ENCODE measurements at places on chromosomes 2 and 18. TPM values are rescaled to one million over a fixed set of nuclear protein-coding genes. Genes with fewer than 3 reads are reported as not detected.

- H3K36me3 ChIP-seq = peaks cover 6% of the 10 kb centered on the region
- no peak overlapping the region for H3K27ac ChIP-seq
- DNase-seq = no peak
- H3K27me3 ChIP-seq = peaks cover 24% of the 10 kb centered on the region
Observed at GRCh38 chr2:241942416-241943208, 73.1 kb downstream of the RTP5 start.

DNA sequence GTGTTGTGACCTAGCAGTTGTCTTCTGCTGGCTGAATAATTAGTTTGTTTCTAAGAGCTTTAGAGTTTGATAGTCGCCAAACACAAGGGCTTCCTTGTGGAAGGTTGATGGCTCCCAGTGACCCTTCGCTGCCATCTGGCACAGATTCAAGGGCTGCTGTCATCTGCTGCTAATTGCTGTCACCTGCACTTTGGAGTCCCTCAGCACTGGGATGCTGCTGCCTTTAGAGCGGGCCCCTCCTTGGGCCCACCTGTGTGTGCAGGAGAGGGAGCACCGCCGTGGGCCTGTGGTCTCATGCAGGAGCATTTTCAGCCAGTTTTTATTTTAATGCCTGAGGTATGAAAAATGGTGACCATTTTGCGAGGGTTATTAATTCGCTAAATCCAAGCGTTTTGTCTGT is 154.0 kb upstream of the NFATC1 start:
- no peak overlapping the region for H3K4me3 ChIP-seq
- H3K36me3 ChIP-seq = peaks cover 3% of the 10 kb centered on the region
- no peak overlapping the region for H3K27ac ChIP-seq
- peaks cover 48% of the 10 kb centered on the region for H3K4me1 ChIP-seq
- no peak for DNase-seq

DNA sequence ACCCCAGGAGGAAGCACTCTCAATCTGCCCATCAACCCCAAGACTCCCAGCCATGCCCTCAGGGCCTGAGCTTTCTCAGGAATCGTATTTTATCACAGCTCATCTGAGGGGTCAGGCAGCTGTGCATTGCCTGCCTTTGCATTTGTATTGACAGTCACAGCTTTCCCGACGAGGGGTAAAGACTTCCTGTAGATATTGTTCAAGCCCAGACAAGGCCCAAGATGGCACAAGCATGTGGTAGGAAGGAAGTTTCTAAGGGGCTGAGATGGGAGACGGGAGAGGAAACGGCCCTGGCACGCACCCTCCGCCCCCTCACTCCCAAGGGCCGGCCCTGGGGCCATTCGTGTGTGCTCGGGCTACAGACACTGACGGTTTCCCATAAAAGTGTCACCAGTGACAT is 34.2 kb upstream of the PRLH start:
- H3K36me3 ChIP-seq = no peaks in the 10 kb centered on the region
- no peak overlapping the region for H3K4me3 ChIP-seq
- no peak for DNase-seq
- H3K4me1 ChIP-seq = peaks cover 11% of the 10 kb centered on the region

- DNase-seq = no peak
- peaks cover 17% of the 10 kb centered on the region for H3K4me1 ChIP-seq
- H3K4me3 ChIP-seq = peak within 1 kb of the TSS; percentile 97
- peaks cover 2% of the 10 kb centered on the region for H3K36me3 ChIP-seq
Observed at GRCh38 chr18:37565101-37565976, at the start of gene CELF4. TSS of gene CELF4 (minus strand) at chr18:37565798.

The CAPN14 gene
- total RNA-seq = 0.47 TPM

DNA sequence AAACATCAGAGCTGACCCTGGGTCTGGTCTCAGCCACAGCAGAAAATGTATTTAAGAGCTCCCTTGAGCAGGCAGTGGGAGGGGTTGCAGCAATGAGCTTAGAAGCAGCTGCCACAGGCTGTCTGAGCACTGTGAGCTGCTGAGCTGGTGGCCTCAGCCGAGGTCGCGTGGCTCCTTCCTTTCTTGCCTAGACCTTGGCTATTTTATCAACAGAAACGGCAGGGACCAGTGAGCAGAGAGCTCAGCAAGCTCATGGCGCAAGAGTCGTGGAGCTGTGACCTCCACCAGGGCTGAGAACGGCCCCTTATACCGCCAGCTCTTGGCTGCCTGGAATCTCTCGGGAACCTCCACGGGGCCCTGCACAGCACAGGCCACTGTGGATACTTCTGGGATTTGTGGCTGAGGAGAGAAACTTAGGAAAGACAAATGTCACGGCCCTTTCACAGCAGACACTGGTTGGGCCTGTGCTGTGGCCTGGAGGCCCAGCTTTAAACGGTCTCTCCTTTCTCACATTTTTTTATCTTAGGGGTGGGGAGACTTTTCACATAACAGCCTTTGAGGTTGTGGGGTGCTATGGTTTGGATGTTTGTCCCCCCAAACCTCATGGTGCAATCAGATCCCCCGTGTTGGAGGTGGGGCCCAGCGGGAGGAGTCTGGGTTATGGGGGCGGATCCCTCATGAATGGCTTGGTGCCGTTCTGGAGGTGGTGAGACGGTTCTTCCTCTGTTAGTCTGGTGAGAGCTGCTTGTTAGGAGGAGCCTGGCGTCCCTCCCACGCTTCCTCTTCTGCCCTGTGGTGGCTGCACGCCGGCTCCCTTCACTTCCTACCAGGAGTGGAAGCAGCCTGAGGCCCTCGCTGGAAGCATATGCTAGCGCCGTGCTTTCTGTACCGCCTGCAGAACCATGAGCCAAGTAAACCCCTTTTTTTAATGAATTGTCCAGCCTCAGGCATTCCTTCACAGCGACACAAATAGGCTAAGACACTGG is 1.7 kb downstream of the ALLC start:
- H3K4me1 ChIP-seq = peaks cover 38% of the 10 kb centered on the region
- no peak for DNase-seq
- no peaks in the 10 kb centered on the region for H3K27me3 ChIP-seq
- no peaks in the 10 kb centered on the region for H3K36me3 ChIP-seq
- peak overlapping the region; percentile 36 for H3K27ac ChIP-seq

The SCN2A gene
- total RNA-seq = 0.55 TPM

The CYP1B1 gene
- 17.5 TPM for total RNA-seq

- peak overlapping the region; percentile 97 for H3K27ac ChIP-seq
Observed at GRCh38 chr2:70565039-70565731, 11.6 kb upstream of the TGFA start.

The CCBE1 gene
- 0.33 TPM for total RNA-seq

GRCh38 chr18:54880395-54881105 is 52.3 kb downstream of the RAB27B start:
- H3K36me3 ChIP-seq = no peaks in the 10 kb centered on the region
- H3K4me3 ChIP-seq = no peak overlapping the region
- no peaks in the 10 kb centered on the region for H3K27me3 ChIP-seq
- H3K4me1 ChIP-seq = peaks cover 19% of the 10 kb centered on the region
- no peak for DNase-seq
- no peak overlapping the region for H3K27ac ChIP-seq

The THUMPD2 gene
- total RNA-seq = 14.4 TPM

- H3K27ac ChIP-seq = no peak overlapping the region
- no peaks in the 10 kb centered on the region for H3K27me3 ChIP-seq
- DNase-seq = no peak
- H3K36me3 ChIP-seq = no peaks in the 10 kb centered on the region
- no peaks in the 10 kb centered on the region for H3K4me1 ChIP-seq
Observed at GRCh38 chr2:38912619-38913018, 22.9 kb downstream of the ARHGEF33 start.

DNA sequence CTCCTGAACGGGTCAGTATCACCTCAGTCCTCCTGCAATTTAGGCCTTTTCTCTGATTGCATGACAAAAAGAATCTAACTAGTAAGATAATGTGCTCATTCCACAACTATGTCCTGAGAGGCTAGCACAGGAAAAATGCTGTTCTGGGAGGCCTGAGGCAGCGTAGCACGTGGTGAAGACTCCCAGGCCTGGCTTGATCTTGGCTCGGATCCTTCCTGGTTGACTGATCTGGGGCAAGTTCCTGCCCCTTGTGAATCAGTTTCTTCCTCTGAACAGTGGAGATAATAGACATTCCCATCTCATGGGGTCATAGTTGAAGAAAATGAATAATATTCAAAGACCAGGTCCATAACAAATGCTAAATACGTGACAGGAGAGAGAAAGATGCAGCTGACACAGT is 12.3 kb downstream of the FBLN7 start:
- no peak overlapping the region for H3K4me3 ChIP-seq
- peaks cover 55% of the 10 kb centered on the region for H3K4me1 ChIP-seq
- no peaks in the 10 kb centered on the region for H3K27me3 ChIP-seq
- DNase-seq = no peak
- peak overlapping the region; percentile 64 for H3K27ac ChIP-seq

The TANK gene
- 25.7 TPM for total RNA-seq

GRCh38 chr2:71685073-71685848 is 231.9 kb downstream of the DYSF start:
- no peak for DNase-seq
- H3K27me3 ChIP-seq = no peaks in the 10 kb centered on the region
- no peak overlapping the region for H3K4me3 ChIP-seq
- H3K27ac ChIP-seq = no peak overlapping the region
- no peaks in the 10 kb centered on the region for H3K36me3 ChIP-seq
- peaks cover 10% of the 10 kb centered on the region for H3K4me1 ChIP-seq

The POTEC gene
- not detected for total RNA-seq

The STPG4 gene
- 0.26 TPM for total RNA-seq

GRCh38 chr2:16726147-16726546 is 60.5 kb upstream of the CYRIA start:
- H3K4me3 ChIP-seq = no peak overlapping the region
- no peaks in the 10 kb centered on the region for H3K36me3 ChIP-seq
- DNase-seq = no peak
- peaks cover 2% of the 10 kb centered on the region for H3K27me3 ChIP-seq
- H3K4me1 ChIP-seq = no peaks in the 10 kb centered on the region
- H3K27ac ChIP-seq = no peak overlapping the region

GRCh38 chr18:48787203-48788151 is 163.3 kb downstream of the SMAD7 start:
- no peak overlapping the region for H3K4me3 ChIP-seq
- no peak for DNase-seq
- no peaks in the 10 kb centered on the region for H3K27me3 ChIP-seq
- H3K4me1 ChIP-seq = no peaks in the 10 kb centered on the region
- peak overlapping the region; percentile 43 for H3K27ac ChIP-seq
- H3K36me3 ChIP-seq = peaks cover 4% of the 10 kb centered on the region
